ENCODE measurements at places on chromosomes 7 and 10.
A peak's percentile ranks its signal among the peaks of the same experiment; 100 is the strongest.

DNA sequence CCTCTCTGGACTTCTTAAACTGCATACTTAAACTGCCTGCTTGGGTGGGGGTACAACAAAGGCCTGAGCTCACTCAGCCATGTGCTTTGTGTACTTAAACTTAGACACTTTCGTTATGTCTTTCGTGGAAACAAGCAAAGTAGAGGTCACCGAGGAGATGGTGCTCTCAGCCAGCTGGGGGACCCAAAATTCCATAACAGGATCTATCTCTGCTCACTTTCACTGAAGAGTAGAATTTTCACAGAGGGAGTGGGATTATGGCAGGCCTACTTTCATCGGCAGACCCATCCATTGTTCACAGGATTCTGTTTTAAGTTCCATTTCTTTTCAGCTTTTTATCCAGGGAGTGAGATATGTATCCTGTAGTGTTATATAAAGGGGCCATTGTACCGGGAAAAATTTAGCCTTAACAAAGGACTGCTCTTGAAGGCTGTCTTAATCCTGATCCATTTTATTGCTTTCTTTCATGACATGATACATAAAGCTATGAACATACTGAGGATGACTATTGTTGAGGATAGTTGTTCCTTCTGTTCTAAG is 370.0 kb upstream of the GHITM start:
- no peak for DNase-seq

GRCh38 chr10:46055771-46056170 is 9.7 kb upstream of the MSMB start:
- DNase-seq: no peak

GRCh38 chr10:21727452-21728168 is 193.6 kb downstream of the MLLT10 start:
- DNase-seq: no peak

- DNase-seq: no peak
Measured at GRCh38 chr7:150909200-150909995, 57.1 kb downstream of the AOC1 start.

GRCh38 chr7:70680743-70681468 is 451.0 kb upstream of the GALNT17 start:
- DNase-seq: no peak

- DNase-seq: no peak
Measured at GRCh38 chr7:158279539-158280447, 307.8 kb downstream of the PTPRN2 start.

DNA sequence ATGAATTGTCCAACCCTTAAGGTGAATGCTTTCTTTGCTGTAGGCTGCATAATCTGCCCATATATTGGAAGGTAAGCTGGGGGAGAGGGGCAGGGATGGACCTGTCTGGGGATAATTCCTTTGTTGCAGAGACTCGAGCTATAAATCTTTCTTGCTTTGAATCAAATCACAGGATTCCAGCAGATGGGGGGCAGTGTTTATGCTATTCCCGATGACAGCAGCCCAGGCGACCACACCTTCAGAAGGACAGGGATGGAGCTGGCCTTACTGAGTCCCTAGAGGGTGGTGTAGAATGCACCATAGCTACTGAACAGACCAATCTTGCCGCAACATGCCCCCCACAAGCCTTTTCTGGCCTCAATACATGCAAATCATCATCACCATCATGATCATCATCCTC is 2.5 kb downstream of the PODXL start:
- DNase-seq: no peak

DNA sequence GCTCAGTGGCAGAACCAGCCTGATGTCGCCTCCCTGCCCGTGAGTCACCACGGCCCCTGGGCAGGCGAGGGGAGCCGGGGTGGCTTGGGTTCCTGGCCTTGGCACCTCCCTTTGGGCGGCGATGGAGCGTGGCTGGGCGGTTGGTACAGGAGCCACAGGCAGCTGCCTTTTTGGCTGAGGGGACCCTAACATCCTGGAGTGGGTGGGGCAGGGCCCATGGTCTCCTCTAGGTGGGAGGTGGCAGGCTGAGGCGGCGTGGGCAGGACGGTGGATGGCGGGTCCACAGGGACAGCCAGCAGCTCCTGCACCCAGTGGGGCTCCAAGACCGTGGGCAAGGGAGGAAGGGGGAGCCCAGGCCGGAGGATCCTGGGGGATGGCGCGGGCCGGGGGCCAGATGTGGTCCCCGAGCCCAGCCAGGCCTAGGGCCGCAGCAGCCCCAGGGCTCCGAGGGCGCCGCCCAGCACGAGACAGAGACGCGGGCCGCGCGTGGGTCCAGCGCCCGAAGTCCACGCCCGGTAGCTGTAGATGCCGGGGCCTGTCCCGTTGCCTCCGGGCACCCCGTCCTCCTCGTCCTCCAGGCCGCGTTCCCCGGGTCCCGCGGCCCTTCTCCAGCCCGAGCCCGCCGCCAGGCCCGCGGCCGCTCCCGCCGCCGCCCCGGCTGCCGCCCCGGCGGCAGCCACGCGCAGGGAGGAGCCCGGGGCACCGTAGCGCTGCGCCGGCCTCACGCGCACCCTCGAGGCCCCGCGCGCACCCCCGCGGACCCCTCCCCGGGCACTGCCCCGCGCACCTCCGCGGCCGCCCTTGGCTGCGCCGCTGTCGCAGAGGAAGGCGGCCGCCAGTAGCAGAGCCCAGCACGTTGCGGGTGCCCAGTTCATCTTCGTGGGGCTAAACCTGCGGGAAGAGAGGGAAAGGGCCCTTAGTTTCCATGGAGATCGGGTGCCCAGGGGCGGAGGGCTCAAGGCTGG is 1.3 kb downstream of the SPRN start:
- DNase-seq: no peak

- DNase-seq: no peak
Measured at GRCh38 chr10:70822076-70822820, 6.5 kb downstream of the SGPL1 start.

- no peak for DNase-seq
Measured at GRCh38 chr7:45972629-45973312, 51.7 kb upstream of the IGFBP3 start.

GRCh38 chr7:136014659-136015058 is 37.5 kb upstream of the MTPN start:
- no peak for DNase-seq

- no peak for DNase-seq
Measured at GRCh38 chr7:133755901-133756300, 371.2 kb upstream of the LRGUK start.

- no peak for DNase-seq
Measured at GRCh38 chr10:114955984-114956383, 18.0 kb downstream of the TRUB1 start.

GRCh38 chr7:66143876-66144332 is 29.3 kb downstream of the CRCP start:
- no peak for DNase-seq

DNA sequence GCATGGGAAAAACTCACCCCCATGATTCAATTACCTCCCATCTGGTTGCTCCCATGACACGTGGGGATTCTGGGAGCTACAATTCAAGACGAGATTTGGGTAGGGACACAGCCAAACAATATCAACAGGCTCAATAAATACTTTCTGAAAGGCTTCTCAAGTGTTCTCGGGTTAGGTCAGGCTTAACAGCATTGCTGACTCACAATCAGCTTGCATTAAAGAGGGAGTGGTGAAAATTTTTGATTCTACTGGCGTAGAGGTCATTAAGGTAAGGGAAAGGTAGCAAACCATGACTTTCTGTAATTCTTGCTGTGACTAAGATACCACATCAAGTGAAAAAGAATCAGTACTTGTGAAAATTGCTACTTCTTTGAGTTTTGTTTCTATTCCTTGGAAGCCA is 126.4 kb downstream of the JCAD start:
- DNase-seq: no peak

DNA sequence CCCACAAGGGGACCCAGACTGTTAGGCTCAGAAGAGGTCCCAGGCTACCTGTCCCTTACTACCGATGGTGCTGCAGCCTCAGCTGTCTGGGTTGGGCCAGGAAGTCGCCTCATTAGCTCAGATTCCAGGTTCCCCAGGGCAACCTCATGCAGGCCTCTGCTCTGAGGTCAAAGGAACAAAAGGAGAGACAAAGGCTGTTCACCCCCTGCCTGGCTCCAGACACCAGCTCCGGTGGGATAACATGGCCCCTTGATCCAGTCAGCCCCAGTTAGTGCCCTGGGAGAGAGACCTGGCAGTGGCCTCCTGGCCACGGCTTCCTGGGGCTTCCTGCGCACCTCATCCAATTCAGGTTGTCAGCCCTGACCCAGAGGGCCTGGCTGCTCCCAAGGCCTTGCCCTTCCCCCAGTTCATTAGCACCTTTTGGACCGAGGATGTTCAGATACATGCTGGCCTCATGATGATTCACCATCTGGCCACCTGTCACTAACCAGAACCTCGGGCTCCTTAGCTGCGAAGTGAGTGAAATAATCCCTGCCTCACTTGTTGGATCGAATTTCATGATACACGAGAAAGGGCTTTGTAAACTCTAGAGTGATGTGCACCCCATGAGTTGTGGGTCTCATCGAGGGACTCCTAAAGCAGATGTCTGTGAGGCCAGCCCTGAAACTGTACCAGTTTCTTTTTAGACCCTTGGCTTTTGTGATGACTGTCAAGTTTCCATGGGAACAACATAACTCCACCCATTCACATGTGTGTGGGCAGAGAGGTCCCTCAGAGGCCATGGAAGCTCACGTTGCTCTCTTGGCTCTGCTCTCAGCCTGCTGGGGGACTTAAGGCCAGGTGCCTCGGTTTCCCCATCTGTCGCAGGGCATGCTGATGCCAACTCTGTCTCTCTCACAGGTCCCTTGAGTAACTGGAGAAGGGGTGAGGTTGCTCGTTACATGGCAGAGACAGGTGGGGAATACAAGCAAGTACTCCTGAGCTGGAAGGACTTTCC is 79.5 kb upstream of the PCBD1 start:
- peak; percentile 16 for DNase-seq

DNA sequence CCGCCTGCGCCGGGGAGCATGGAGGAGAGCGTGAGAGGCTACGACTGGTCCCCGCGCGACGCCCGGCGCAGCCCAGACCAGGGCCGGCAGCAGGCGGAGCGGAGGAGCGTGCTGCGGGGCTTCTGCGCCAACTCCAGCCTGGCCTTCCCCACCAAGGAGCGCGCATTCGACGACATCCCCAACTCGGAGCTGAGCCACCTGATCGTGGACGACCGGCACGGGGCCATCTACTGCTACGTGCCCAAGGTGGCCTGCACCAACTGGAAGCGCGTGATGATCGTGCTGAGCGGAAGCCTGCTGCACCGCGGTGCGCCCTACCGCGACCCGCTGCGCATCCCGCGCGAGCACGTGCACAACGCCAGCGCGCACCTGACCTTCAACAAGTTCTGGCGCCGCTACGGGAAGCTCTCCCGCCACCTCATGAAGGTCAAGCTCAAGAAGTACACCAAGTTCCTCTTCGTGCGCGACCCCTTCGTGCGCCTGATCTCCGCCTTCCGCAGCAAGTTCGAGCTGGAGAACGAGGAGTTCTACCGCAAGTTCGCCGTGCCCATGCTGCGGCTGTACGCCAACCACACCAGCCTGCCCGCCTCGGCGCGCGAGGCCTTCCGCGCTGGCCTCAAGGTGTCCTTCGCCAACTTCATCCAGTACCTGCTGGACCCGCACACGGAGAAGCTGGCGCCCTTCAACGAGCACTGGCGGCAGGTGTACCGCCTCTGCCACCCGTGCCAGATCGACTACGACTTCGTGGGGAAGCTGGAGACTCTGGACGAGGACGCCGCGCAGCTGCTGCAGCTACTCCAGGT is 29.7 kb downstream of the CHST12 start:
- no peak for DNase-seq

GRCh38 chr7:18590744-18591340 is 95.3 kb downstream of the HDAC9 start:
- peak; percentile 63 for DNase-seq

DNA sequence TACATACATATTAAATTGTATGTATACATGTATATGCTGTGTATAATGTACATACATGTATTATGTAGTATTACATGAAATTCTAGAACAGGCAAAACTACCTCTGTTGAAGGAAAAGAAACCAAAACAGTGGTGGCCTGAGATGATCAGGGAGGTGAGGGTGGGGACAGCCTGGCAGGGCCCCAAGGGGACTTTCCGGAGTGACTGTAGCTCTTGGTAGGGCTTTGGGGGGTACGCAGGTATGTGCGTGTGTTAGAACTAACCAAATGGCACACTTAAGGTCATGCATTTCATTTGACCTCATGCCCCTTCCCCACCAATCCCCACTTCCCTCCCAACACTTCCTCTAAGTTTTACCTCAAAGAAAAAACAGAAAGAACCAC is 31.3 kb downstream of the CTBP2 start:
- no peak for DNase-seq

- no peak for DNase-seq
Measured at GRCh38 chr10:59655309-59655708, 54.3 kb downstream of the SLC16A9 start.

DNA sequence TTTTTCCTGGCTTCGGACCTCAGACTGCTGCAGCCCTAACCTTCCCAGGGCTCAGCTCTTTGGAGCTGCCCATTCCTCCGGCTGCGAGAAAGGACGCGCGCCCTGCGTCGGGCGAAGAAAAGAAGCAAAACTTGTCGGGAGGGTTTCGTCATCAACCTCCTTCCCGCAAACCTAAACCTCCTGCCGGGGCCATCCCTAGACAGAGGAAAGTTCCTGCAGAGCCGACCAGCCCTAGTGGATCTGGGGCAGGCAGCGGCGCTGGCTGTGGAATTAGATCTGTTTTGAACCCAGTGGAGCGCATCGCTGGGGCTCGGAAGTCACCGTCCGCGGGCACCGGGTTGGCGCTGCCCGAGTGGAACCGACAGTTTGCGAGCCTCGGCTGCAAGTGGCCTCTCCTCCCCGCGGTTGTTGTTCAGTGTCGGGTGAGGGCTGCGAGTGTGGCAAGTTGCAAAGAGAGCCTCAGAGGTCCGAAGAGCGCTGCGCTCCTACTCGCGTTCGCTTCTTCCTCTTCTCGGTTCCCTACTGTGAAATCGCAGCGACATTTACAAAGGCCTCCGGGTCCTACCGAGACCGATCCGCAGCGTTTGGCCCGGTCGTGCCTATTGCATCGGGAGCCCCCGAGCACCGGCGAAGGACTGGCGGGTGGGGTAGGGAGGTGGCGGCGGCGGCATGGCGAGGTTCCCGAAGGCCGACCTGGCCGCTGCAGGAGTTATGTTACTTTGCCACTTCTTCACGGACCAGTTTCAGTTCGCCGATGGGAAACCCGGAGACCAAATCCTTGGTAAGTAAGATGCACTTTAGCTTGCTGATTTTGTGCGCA is at the start of gene PLXDC2:
Gene PLXDC2 (plus strand): TSS at position 22 of the 820 bp plus-strand sequence.
- DNase-seq: no peak

DNA sequence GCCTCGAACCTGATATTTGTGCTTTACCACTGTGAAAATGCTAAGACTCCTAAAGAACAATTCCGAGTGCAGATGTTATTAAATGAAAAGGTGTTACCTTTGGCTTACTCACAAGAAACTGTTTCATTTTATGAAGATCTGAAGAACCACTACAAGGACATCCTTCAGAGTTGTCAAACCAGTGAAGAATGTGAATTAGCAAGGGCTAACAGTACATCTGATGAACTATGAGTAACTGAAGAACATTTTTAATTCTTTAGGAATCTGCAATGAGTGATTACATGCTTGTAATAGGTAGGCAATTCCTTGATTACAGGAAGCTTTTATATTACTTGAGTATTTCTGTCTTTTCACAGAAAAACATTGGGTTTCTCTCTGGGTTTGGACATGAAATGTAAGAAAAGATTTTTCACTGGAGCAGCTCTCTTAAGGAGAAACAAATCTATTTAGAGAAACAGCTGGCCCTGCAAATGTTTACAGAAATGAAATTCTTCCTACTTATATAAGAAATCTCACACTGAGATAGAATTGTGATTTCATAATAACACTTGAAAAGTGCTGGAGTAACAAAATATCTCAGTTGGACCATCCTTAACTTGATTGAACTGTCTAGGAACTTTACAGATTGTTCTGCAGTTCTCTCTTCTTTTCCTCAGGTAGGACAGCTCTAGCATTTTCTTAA is 47.7 kb downstream of the MINPP1 start:
- DNase-seq: no peak

GRCh38 chr10:35928748-35929147 is 286.7 kb upstream of the FZD8 start:
- DNase-seq: no peak
